ENCODE measurements at places on chromosomes 3 and 15. TPM values are rescaled to one million over a fixed set of nuclear protein-coding genes. Genes with fewer than 3 reads are reported as not detected.

The SLC12A1 gene
- total RNA-seq, result not detected

The SOX2 gene
- 39.5 TPM for total RNA-seq

The ARHGAP11A gene
- total RNA-seq, result 107 TPM

The FBXO40 gene
- not detected for total RNA-seq

The GABRG3 gene
- 0.53 TPM for total RNA-seq

The MLH1 gene
- total RNA-seq, result 38.6 TPM

The ZNF385D gene
- 1.1 TPM for total RNA-seq

The SEC61A1 gene
- total RNA-seq, result 178 TPM

The LMCD1 gene
- 20.7 TPM for total RNA-seq

The SLC35A5 gene
- 43.2 TPM for total RNA-seq

The SLC12A8 gene
- total RNA-seq, result 14.9 TPM

The ERICH6 gene
- not detected for total RNA-seq

DNA sequence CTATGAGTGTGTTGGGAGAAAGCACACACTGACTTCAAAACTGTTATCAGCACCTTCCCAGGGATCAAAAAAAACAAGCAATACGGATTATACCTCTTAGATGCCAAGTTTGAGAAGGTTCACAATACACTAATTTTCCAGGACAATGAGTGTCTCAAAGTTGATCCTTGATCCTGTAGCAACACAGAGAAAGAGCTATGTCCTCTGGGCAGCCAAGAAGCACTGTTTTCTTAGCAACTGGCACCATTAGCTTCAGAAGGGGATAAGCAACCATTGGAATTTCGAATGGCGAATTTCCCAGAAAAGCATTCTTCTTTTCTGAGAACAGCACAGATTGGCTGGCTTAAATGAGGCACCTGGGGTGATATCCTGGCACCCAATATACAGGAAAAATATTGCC, 270.3 kb upstream of the RORA start:
- peaks cover 5% of the 10 kb centered on the region for H3K4me1 ChIP-seq
- H3K27me3 ChIP-seq, result peaks cover 65% of the 10 kb centered on the region
- H3K27ac ChIP-seq, result no peak overlapping the region
- no peak for DNase-seq

DNA sequence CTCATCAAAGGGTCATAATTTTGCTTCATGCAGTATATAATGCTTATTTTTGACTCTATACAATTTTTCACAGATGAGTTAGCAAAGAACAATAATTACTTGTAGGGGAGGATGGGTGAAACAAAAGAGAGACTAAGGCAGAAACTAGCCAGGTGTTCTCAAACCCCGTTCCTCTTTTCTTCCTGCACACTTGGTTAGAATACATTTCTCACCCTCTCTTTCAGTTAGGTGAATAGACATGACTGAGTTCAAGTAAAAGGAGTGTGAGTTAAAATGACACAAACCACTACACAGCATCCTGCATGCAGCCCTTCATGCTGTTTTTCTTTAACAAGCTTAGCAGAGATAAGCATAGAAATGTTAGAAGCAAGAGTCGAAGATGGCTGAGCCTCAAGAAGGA, 922.2 kb downstream of the TBL1XR1 start:
- DNase-seq, result no peak
- no peak overlapping the region for H3K27ac ChIP-seq
- no peaks in the 10 kb centered on the region for H3K27me3 ChIP-seq
- H3K36me3 ChIP-seq, result no peaks in the 10 kb centered on the region

- no peaks in the 10 kb centered on the region for H3K4me1 ChIP-seq
- H3K36me3 ChIP-seq, result no peaks in the 10 kb centered on the region
- H3K27me3 ChIP-seq, result no peaks in the 10 kb centered on the region
- no peak for DNase-seq
- H3K27ac ChIP-seq, result no peak overlapping the region
Measured at GRCh38 chr15:97153356-97153965, 807.0 kb upstream of the ARRDC4 start.

DNA sequence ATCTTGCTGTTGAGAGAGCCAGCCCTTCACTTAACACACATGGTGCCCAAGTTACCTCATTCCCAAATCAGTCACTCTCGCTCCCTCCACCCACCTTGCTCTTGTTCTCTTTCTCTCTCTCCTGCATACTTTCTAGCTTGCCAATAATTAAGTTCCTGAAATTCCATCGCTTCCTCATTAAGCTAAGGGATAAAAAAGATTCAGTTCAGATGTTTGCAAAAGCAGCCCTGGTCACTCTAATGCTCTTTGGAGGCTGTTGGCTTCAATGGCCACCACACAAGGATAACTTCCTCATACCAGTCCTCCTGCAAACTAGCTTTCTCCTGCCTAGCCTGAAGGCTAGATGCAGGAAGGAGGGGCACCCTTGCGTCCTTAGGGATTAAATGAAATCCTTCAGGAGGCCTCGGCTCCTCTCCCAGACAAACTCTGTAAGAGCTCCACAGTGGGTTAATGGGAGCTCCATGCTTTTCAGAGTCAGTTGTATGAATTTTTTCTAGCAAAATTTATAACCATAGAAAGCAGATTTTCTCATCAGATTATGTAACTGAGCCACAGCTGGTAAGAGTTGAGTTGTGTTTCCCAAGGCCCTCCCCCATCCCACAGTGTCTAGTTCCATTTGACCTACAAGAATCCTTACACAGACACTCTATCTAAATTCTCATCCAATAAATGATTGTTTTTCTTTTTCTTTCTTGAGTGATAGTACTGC, 176.6 kb upstream of the TRIM42 start:
- no peaks in the 10 kb centered on the region for H3K27me3 ChIP-seq
- no peaks in the 10 kb centered on the region for H3K36me3 ChIP-seq
- DNase-seq, result no peak
- H3K4me1 ChIP-seq, result no peaks in the 10 kb centered on the region

- H3K4me3 ChIP-seq, result no peak overlapping the region
- no peaks in the 10 kb centered on the region for H3K27me3 ChIP-seq
- H3K27ac ChIP-seq, result no peak overlapping the region
Measured at GRCh38 chr3:50604110-50604621, 7.4 kb downstream of the CISH start.

- H3K36me3 ChIP-seq, result no peaks in the 10 kb centered on the region
- peaks cover 18% of the 10 kb centered on the region for H3K4me1 ChIP-seq
- DNase-seq, result peak; percentile 91
- H3K27me3 ChIP-seq, result no peaks in the 10 kb centered on the region
Measured at GRCh38 chr15:33201491-33202231, 7.1 kb upstream of the FMN1 start.

- no peaks in the 10 kb centered on the region for H3K27me3 ChIP-seq
- H3K4me1 ChIP-seq, result no peaks in the 10 kb centered on the region
- DNase-seq, result no peak
- H3K4me3 ChIP-seq, result no peak overlapping the region
- H3K36me3 ChIP-seq, result no peaks in the 10 kb centered on the region
- no peak overlapping the region for H3K27ac ChIP-seq
Measured at GRCh38 chr15:25616471-25616870, 177.6 kb upstream of the UBE3A start.

DNA sequence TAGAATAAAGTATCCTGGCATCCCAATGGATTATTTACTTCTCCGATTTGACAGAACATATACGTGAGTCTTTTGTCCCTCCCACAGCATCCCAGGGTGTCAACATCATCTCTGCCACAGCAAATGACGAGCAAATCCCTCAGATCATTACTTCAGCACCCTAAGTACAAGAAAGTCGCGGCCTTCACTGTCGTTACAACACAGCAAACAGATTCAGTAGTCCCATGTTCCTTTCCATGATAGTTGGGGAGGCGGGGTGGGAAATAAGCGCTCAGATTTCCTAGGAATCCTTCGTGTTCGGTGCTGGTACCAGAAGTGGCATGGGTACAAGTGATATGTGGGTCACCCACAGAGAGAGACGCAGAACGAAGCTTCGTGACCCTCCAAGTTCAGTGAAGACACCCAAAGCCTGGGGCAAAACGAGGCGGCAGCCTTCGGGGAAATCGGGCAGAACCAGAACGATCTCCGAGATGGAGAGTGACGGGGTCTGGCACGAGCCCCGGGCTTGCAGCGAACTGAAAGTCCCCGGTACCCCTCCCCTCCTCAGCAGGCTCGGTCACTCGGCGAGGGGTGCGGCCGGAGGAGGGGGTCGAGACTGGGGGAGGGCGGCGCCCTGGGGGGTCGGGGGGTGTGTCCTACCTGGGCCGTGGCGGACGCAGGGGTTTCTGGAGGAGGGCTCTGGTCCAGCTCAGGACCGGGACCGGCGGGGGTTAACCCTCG, 619 bp downstream of the TTBK2 start:
- no peaks in the 10 kb centered on the region for H3K4me1 ChIP-seq
- peaks cover 19% of the 10 kb centered on the region for H3K27me3 ChIP-seq

GRCh38 chr15:26628071-26628470, 144.8 kb downstream of the GABRB3 start:
- DNase-seq, result peak; percentile 38
- H3K4me1 ChIP-seq, result peaks cover 10% of the 10 kb centered on the region
- peaks cover 26% of the 10 kb centered on the region for H3K36me3 ChIP-seq
- H3K27me3 ChIP-seq, result no peaks in the 10 kb centered on the region

- H3K27ac ChIP-seq, result peak overlapping the region; percentile 49
- no peaks in the 10 kb centered on the region for H3K4me1 ChIP-seq
- DNase-seq, result no peak
- peaks cover 69% of the 10 kb centered on the region for H3K36me3 ChIP-seq
- no peak overlapping the region for H3K4me3 ChIP-seq
Measured at GRCh38 chr3:138786788-138787271, 47.9 kb downstream of the PIK3CB start.

DNA sequence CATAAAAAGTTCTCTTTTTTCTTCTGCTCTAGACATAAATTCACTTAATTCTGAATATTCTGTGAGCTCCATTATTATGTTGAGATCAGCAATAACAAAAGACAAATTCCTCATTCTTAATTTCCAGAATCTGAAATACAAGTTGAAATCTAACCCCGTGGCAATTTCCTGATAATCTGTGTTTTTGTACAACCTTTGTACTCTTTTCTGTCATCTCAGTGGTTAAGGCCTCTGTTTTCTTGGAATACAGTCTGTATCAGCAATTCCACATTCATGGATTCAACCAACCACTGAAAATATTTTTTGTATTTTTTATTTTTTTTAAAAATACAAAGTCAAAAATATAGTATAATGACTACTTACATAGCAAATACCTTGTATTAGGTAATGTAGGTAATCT, 8.7 kb downstream of the CCR8 start:
- H3K27ac ChIP-seq, result no peak overlapping the region
- H3K36me3 ChIP-seq, result no peaks in the 10 kb centered on the region
- no peak overlapping the region for H3K4me3 ChIP-seq
- no peak for DNase-seq
- H3K27me3 ChIP-seq, result no peaks in the 10 kb centered on the region

- no peak for DNase-seq
- H3K4me1 ChIP-seq, result no peaks in the 10 kb centered on the region
- H3K36me3 ChIP-seq, result peaks cover 23% of the 10 kb centered on the region
- no peak overlapping the region for H3K27ac ChIP-seq
- H3K27me3 ChIP-seq, result no peaks in the 10 kb centered on the region
Measured at GRCh38 chr3:105553851-105554250, 187.1 kb downstream of the ALCAM start.

DNA sequence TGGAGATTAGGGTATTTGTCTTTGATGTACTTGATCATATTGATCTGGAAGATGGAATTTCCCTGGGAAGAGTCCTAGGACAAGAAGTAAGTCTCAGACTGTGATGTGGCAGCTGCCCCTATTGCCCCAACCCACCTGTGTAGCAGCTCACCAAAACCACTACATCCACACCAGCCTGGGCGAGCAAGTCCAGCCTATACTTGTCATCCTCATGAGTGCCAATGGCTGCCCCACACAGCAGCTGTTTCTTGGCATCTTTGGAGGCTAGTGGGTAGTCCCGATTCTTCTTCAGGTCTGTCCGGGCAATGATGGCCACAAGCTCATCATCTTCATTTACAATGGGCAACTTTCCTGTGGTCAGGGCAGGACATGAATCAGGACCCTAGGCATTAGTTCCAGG, 2.7 kb downstream of the IMPDH2 start:
- H3K4me3 ChIP-seq, result no peak overlapping the region
- peaks cover 6% of the 10 kb centered on the region for H3K4me1 ChIP-seq
- no peaks in the 10 kb centered on the region for H3K27me3 ChIP-seq
- H3K27ac ChIP-seq, result no peak overlapping the region

DNA sequence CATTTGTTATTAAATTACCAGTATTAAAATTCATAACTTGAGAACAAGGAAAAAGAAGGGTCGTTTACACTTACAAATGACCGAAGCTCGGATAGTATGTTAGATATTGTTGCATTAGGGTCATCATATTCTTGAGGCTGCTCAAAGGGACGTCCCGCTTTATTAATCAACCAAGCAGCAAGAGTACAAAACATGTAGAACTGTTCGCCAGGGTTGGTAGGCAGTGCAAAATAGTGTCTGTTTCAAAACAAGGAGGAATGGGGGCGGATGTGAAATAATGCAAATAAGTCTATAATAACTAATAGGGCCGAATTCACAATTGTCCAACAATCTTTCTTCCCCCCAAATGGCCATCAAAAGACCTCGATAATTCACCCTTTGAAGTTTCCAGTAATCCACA, 2.9 kb downstream of the IFT57 start:
- no peak overlapping the region for H3K4me3 ChIP-seq
- no peaks in the 10 kb centered on the region for H3K27me3 ChIP-seq
- peaks cover 5% of the 10 kb centered on the region for H3K4me1 ChIP-seq
- H3K36me3 ChIP-seq, result no peaks in the 10 kb centered on the region
- DNase-seq, result no peak

Measured in endodermal cell (in vitro differentiated cells).